ENCODE measurements at places on chromosomes 6 and 20.

DNA sequence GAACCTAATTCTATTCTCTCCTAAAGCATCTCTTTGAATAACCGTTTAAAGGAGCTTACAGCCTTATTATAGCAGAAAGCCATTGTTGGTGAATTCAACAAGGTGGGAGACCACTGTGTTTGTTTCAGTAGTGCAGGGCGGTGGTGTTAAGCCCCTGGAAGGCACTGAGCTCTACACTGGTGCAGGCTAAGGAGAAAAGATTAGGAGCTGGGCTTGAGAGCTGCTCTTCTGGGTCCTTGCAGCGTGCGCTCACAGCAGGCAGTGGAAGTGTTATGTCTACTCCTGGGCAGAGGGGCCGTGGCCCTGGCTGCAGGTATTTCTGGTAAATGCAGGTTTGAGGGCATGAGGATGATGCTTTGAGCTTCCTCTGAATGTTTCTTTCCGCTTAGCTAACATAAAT, 361.2 kb downstream of the RNF144B start:
- no peak for DNase-seq

- DNase-seq = no peak
Measured at GRCh38 chr20:7984192-7984591, 35.4 kb downstream of the TMX4 start.

DNA sequence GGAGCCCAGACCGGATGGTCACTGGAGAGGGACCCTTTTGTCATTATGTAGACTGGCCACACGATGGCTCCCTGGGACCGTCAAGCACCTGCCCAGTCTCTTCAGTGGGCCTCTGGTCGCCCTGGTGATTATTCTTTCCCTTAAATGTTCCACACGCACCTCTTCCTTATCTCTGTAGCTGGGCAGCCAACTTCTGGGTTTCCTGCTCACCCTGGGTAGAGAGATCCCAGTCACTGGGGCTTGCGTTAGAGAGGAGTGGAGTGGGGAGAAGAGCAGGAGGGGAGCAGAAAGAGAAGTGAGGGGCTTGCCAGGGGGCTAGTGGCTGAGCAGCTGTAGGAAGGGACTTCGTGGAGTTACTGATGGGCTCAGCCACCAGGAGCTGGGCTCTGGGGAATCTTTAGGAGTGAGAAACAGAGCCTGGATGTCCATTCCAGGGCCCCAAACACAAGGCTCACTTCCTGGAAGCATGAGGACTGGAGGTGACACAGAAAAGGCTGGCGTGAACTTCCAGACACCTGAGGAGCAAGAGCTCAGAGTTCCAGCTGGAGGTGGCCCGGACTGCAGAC, 150.1 kb downstream of the DHX35 start:
- no peak for DNase-seq

- DNase-seq = no peak
Measured at GRCh38 chr6:134080171-134080795, 27.9 kb upstream of the SLC2A12 start.

GRCh38 chr6:90109141-90109540, 187.5 kb downstream of the BACH2 start:
- no peak for DNase-seq

DNA sequence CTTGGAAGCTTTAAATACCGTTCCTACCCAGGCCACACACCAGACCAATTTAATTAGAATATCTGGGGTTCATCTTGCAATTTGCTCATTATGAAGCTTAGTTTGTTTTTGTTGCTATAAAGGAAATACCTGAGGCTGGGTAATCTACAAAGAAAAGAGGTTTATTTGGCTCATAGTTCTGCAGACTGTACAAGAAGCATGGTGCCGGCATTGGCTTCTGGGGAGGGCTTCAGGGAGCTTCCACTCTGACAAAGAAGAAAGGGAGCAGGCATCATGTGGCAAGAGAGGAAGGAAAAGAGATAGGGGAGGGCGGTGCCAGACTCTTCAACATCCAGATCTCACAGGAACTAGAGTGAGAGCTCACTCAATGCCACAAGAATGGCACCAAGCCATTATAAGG, 73.6 kb downstream of the RNF182 start:
- DNase-seq = no peak

- no peak for DNase-seq
Measured at GRCh38 chr6:117227245-117227962, 38.0 kb upstream of the VGLL2 start.

DNA sequence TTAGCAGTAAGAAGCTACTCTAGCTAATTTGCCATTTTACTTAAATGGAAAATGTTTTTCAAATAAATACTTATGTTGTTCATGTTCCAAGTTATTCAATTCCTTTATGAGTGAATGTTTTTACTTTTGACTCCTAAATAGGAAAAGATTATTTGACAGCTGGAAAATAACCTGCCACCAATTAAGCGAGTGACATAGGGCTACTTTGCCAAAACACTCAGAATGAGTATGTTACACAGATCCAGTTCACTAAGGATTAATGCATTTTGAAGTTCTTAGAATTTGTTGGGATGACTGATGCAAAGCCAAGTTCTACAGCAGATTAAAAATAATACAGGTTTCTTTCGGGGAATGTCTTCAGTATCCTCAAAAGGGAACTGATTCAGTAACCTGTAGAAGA, 144.4 kb downstream of the ADGRG6 start:
- DNase-seq = no peak

DNA sequence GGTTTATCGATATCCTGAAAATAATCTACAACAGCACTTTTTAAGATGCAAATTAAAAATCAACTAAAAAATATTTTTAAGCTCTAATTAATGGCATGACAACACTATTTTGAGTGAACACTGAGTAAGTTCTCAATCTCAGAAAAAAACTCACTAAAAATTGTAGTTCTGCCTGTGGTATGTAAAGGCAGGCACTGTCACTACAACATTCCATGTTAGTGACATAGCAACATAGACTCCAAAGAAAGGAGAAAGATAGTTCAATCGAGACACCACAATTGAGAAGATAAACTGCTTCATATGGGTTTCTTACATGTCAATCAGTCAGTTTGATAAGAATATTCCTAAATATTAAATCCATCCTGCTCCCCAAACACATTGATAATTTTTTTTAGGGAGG, 38.0 kb downstream of the COL12A1 start:
- no peak for DNase-seq

DNA sequence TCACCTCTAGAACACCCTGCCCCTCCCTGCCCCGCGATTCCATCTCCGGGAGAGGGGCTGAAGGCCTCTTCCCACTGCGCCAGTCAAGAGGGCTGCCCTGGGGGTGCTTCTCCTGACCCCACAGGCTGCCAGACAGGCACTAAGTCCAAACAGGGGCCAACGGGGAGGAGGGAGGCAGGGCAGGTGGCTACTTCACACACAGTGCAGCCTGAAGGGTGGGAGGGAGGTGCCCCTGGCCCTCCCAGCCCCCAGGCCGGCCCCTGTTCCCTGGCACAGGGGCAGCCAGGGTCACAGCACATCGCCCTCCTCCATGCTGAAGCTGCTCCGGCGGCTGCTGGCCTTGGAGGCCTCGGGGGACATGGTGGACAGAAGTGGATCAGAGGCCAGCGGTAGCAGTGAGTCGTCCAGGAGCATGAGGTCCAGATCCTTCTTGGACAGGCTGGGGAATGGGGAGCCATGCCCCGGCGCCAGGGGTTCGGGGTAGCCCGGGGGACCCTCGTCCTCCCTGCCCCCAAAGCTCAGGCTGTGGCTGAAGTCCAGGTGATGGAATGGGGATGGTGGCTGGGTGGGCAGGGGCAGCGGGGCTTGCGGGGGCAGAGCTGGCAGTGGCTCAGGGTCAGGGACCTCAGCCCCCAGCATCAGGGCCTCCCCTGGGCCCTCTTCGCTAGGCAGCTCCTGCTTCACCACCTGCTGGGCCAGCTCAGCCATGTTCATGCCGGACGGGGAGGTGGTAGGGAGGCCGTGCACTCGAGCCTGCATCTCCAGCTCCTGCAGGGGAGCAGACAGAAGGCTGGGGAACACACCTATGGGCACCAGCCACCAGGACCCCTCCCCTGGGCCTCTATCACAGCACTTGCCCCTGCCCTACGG, 46.3 kb downstream of the MDFI start:
- no peak for DNase-seq

- DNase-seq = no peak
Measured at GRCh38 chr6:156021746-156022396, 566.2 kb upstream of the NOX3 start.

- DNase-seq = no peak
Measured at GRCh38 chr6:91697010-91697695, 1110.3 kb upstream of the MAP3K7 start.

GRCh38 chr20:41654884-41655283, 36.7 kb upstream of the CHD6 start:
- DNase-seq = no peak

DNA sequence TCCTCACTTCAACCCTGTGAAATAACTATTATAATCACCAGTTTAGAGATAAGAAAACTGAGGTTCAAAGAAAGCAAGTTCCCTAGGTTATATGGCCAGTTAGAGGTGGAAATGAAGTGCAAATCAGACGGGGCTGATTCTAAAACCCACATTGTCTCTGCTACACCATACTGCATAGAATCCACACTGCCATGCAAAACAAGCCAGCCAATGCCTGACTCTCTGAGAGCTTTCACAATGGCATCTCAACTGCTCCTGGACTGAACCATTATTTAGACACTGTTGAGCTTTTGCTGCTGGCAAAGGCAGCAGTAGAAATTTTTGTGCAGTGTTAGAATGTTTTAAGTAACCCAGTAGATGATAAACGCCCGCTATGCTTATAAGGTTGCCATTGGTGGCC, 195.2 kb upstream of the CNR1 start:
- no peak for DNase-seq

GRCh38 chr6:139588076-139588639, 213.7 kb upstream of the CITED2 start:
- DNase-seq = no peak

DNA sequence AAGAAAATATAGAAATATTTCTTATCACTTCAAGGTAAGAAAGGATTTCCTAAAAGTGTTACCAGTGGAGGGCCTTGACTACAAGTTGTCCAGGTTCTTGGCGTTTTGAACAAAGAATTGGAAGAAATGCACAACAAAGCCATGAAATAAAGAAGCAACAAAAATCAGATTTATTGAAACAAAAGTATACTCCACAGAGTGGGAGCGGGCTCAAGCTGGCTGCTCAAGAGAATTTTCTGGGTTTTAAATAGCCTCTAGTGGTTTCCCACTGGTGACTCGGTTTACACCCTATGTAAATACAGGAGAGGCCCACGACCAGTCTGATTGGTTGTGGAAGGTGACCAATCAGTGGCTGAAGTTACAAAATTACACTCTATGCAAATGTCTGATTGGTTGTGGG, 64.2 kb downstream of the SAMD3 start:
- DNase-seq = no peak

GRCh38 chr20:10855778-10856177, 182.0 kb upstream of the JAG1 start:
- no peak for DNase-seq

- no peak for DNase-seq
Measured at GRCh38 chr6:34385793-34386195, 6.7 kb downstream of the NUDT3 start.

DNA sequence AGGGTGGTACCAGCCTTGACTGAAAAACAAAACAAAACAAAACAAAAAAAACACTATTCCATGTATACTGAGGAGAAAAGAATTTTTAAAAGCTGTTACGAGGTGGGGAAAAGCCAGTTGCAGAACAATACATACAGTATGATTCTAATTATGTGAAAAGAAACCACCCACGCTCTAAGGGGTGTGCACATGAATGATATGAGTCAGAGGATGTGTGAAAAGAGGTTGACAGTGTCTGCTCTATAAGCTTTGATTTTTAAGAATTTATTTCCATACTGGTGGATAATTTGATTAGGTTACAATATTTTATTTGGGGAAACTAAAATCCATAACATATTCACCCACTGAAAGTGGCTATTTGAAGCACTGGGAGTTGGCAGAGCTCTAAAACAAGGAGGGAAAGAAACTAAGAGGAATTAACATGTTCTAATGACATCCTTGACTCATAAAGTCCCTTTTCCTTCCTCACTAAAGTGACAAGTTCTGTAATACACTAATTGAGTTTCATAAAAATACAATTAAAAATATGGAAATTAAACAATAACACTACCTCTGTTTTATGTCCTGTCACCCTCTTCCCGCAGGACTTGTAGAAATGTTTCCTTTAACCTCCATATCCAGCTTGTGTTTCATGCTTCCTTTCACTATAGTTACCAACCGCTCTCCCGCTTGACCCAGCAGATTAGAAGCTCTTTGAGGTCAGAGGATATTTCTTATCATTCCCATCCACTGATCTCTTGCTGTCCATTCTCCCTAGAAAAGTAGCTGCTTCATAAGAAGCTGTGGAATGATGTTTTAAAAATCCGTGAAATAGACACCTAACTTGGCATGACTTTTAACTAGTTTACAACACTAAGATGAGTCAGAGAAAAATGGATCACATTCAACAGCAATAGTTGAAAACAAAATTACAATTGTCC, 118.6 kb upstream of the CCDC28A start:
- DNase-seq = no peak

- DNase-seq = no peak
Measured at GRCh38 chr6:162726947-162727321, 632 bp downstream of the PRKN start.

DNA sequence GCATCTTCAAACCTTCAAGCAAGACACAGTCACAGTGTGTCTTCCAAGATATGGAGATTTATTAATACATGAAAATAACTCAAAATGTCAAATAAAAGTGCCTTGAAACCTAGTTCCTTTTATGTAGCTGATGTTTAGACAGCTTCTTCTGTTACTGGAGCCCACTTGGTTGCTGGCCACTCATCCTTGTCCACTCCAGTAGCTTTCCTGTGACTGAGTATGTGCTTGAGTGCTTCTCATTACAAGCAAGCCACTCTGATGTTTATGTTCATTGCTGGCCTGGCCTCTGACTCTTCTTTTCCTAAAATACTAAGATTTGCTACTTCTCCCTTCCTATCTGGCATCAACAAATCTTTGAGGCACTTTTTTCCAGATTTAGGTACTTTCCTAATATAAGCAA, 545.2 kb upstream of the MAN1A1 start:
- no peak for DNase-seq

DNA sequence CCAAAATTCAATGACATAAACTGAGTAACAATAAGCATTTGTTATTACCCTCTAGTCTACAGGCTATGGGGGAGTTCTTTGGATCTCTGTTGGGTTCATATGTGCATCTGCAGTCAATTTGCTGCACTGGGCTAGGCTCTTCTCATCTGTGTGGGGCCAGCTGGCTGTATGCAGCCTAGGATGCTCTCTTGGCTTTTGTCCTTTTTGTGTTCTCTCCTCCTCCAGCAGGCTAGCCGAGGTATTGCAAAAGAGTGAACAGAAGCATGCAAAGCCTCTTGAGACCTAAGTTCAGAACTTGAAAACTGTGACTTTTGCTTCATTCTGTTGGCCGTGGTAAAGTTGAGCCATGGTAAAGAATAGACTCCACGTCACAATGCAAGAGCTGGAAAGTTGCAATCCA, 62.8 kb upstream of the FOXO3 start:
- DNase-seq = no peak

DNA sequence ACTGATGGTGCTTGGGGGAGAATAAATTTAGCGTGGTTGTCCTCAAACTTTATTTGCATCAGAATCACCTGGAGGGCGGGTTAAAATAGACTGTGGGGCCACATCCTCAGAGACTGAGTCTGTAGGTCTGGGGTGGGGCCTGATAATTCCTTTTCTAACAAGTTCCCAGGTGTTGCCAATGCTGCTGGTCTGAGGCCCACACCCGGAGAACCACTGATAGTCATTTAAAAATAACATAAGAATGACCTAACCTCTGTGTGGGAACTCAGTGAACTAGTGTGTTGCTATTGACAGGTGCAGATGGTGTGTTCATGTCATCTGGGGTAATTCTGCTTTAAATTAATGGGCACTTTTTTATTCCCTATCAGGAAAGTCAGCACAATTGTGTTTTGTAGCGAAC, 64.8 kb downstream of the RTN4IP1 start:
- DNase-seq = no peak

- DNase-seq = no peak
Measured at GRCh38 chr6:118559659-118560058, 11.6 kb downstream of the PLN start.

Measured in hippocampal formation (tissue), 2 donors.